ENCODE measurements at places on chromosomes 4 and X. TPM values are rescaled to one million over a fixed set of nuclear protein-coding genes. Genes with fewer than 3 reads are reported as not detected.

DNA sequence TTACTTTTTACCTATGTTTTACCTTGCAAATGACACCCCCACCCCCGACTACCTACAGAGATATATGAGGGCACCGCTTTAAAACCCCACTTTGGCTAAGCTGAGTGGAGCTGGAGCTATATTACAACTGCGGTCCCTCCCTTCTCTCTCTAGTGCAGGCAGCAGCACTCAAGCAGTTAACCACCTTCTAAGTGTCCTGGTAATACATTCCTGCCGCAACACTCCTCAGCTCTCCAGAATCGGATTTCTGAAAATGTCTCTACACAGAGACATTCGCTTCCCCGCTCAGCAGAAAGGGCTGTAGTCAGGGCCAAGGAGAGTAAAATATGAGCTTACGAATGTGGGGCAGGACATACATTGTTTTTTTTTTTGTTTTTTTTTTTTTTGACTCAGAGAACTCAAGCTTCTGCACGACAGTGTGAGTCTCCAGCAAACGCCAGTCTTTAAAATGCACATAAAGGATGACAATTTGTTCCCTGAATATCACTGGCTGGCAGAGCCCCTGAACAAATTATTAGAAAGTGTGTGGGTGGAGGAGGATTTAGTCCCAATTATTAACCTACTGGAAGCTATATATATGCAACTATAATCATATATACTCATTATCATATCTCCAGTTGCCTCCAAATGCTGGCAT lies 287.0 kb upstream of the TET2 start:
- no peak for DNase-seq

GRCh38 chr4:26404743-26405206 lies 84.0 kb downstream of the RBPJ start:
- no peak for DNase-seq

GRCh38 chr4:13329340-13329850 lies 154.7 kb downstream of the RAB28 start:
- DNase-seq: no peak

- DNase-seq: no peak
Measured at GRCh38 chr4:114077610-114078009, 98.2 kb upstream of the ARSJ start.

- DNase-seq: no peak
Measured at GRCh38 chrX:153871946-153872878, 13.8 kb downstream of the L1CAM start.

DNA sequence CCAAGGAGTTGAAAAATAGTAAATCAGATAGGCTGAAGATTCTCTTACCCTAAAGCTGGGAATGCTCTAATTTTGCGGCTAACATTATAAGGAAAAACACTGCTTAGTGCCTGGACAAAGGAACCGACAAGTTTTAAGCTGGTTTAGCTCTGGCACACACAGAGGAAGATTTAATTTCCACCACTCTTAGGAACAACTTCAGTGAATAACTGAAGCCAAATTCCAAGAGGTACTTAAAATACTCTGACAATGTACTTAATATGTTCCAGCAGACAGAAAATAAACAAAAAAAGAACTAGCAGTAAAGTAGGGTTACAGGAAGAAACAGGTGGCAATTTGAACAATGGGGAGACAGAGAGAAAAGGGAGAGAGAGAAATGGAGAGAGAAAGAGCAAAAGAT lies 340.8 kb upstream of the NDST4 start:
- DNase-seq: no peak

- no peak for DNase-seq
Measured at GRCh38 chr4:139316733-139317132, 14.5 kb upstream of the NDUFC1 start.

- DNase-seq: no peak
Measured at GRCh38 chr4:145043306-145043705, 54.7 kb downstream of the ANAPC10 start.

DNA sequence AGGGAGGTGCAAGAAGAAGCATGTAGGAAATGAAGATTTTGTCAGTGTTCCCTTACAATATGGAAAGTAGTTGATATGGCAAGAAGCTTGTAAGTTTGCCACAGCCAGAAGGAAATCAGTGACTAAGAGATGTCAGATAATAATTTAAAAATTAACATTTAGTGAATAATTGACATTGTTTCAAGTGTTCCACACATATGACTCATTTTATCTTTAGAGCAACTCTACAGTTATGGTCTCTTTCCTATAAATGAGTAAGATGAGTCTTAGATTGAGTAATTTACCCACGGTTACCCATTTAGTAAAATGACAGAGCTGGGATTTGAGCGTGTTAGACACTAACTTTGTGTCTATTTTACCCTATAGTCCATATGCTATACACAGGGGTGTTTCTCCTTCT lies 300.3 kb upstream of the IRS4 start:
- DNase-seq: no peak

- DNase-seq: no peak
Measured at GRCh38 chr4:116082808-116083366, 969.5 kb upstream of the NDST4 start.

- DNase-seq: no peak
Measured at GRCh38 chr4:34720571-34720970, 1523.7 kb downstream of the ARAP2 start.

DNA sequence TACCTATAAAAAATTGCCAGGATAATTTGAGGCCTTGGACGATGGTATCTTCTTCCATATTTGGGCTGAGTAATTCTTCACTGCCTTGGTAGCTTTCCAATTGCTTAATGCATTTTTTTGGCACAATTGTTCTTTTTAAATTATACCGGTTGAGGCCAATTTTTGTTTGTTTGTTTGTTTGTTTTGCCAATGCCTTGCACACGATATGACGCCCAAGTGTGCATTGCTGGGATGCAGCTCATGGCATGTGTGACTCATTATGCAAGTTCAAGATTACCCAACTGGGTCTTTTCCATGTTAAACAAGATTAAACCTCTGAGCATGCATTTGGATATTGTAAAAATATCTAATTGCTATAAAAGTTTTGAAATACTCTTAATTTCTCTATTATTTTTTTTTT lies 71.1 kb upstream of the KCNIP4 start:
- DNase-seq: no peak

DNA sequence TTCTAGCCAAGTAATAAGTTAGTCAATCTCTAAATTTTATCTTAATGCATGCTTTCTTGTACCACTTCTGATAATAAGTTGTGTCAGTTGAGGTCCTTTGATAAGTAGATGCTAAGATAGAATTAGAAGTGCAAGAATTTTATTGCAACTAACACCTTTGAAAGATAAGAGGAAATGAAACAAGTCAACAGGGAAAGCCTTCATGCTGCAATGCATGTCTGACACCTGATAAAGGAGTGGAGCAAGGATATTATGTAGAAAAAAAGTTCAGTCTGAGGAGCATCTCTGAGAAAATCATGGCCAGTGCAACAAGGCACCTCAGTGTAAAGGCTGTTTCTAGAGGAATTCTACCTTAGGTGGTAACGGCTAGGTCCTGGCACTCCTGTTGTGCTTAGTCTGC lies 210.7 kb upstream of the PPP1R2C start:
- no peak for DNase-seq

GRCh38 chr4:121881158-121881557 lies 10.9 kb upstream of the BBS7 start:
- no peak for DNase-seq

DNA sequence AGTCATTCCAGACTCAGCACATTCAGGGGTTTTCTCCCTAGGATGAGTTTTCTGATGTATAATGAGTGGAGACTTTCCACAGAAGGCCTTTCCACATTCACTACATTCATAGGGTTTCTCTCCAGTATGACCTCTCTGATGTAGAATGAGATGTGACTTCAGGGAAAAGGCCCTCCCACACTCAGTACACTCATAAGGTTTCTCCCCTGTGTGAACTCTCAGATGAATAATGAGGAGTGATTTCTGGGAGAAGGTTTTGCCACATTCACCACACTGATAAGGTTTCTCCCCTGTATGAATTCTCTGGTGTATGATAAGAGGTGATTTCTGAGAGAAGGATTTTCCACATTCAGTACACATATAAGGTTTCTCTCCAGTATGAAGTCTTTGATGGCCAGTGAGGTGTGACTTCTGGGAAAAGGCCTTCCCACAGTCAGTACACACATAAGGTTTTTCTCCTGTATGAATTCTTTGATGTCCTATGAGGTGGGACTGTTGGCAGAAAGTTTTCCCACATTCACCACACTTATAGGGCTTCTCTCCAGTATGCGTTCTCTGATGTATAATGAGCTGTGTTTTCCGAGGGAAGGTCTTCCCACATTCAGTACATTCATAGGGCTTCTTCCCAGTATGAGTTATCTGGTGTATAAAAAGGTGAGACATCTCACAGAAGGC lies 12.7 kb downstream of the ZNF630 start:
- DNase-seq: no peak

- DNase-seq: no peak
Measured at GRCh38 chrX:15849555-15849954, 5.1 kb downstream of the AP1S2 start.

- no peak for DNase-seq
Measured at GRCh38 chr4:117010671-117011070, 74.7 kb downstream of the TRAM1L1 start.

DNA sequence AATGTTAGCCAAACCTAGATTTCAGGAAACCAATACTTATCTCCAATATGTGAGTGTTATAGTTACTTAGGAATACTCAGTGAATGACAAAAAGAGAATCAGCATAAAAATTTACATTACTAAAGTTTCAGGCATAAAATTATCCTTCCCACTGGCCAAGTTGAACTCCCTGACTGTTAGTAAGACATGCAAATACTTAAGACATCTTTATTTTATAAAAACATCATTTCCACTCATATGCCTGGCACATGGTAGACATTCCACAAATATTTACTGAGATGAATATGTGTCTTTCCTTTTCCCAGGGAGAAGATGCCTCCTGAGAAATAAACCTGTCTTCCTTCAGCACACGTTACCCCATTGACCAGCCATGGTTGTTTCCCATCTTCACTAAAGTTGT lies 7.3 kb downstream of the VEGFD start:
- no peak for DNase-seq

DNA sequence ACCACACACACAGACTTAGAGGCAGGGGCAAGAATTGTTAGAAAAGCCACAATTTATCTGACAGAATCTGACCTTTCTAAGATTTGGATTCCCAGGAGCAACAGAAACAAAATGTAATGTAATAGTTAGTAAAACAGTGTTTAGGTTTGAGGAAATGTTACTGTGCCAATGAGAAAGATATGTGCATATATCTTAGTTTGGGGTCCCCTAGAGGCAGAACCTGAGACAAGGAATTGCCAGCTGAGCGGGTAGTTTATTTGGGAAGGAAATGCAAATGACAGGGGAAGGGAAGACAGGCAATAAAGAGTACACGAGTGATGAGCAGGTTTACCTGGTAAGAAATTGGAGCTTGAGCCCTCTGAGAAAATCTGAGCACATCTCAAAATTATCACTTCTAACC lies 31.3 kb upstream of the DDX53 start:
- DNase-seq: no peak

- no peak for DNase-seq
Measured at GRCh38 chrX:133090236-133090809, 6.6 kb downstream of the USP26 start.

DNA sequence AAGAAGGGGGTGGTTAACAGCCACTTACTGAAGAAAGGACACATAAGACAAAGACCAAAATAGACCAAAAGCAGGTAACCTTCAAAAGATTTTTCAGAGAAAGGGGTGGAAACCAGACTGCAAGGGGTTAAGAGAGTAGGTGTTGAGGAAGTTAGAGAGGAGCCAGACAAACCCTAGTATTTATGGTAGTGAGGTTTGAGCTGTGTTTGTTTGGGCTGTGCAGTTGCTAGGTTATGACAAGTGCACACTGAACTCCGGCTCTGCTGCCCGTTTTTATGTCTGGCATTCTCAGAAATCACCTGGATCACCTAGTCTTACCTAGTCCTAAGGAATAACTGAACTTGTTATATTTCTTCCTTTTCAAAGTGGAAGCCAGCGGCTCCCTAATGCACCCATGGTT lies 22.9 kb upstream of the G3BP2 start:
- DNase-seq: peak; percentile 45

GRCh38 chrX:103629318-103630170 lies 769 bp downstream of the TCEAL1 start:
- no peak for DNase-seq

DNA sequence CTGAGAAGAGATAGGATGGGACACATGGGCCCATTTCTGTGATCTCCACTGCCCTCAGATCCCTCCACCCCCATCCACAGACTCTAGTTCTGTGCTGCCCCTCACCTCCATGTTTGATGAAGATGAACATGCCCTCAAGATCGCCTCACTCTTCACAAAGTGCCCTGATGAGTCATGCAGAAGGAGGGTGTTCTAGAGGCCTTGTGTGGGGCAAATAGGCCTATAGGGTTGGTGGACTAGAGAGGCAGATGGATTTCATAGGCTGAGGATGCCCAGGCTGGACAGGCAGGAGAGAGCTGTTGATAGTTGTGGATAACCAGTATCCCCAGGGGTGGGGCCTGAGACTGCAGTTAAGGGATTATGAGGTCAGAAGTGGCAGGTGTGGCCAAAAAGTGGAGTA lies at the start of gene CXorf65:
TSS of gene CXorf65 (minus strand) at position 314 of the 400 bp plus-strand sequence. CDS start at position 130, 184 bp downstream.
- DNase-seq: no peak

The LDB2 gene
- total RNA-seq: not detected

The POU4F2 gene
- not detected for total RNA-seq

The ODAM gene
- not detected for total RNA-seq

The LONRF3 gene
- 1.3 TPM for total RNA-seq

The MBTPS2 gene
- total RNA-seq: 8.8 TPM

The GAGE12E gene
- not detected for total RNA-seq

The USP46 gene
- total RNA-seq: 15.6 TPM

The CCDC158 gene
- total RNA-seq: not detected

The FGFRL1 gene
- 14.5 TPM for total RNA-seq

The TRO gene
- 4.2 TPM for total RNA-seq

The TRIM75 gene
- not detected for total RNA-seq

The H2AZ1 gene
- total RNA-seq: 515 TPM

The AMBN gene
- total RNA-seq: not detected

The BEX1 gene
- 0.69 TPM for total RNA-seq

Measured in CD8-positive, alpha-beta memory T cell (primary cell).